ENCODE measurements at places on chromosomes 11 and 22.

DNA sequence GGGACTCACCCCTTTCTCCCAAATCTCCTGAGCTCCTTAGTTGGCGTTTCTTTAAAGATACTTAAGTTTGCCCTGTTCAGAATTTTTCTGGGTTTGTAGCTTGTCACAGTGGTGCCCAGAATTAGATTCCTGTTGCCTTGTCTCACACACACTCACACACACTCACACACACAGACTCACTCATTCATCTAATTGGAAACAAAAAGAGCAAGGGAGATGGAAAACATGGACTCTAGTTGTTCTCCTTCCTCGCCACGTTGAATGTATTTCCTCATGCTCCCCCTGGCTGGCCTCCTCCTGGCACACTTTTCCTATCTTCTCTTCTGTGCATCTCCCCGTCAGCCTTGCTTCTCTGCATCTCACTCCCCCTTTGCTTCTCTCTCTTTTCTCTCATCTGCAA lies 752.3 kb downstream of the NTM start:
- no peak for DNase-seq

DNA sequence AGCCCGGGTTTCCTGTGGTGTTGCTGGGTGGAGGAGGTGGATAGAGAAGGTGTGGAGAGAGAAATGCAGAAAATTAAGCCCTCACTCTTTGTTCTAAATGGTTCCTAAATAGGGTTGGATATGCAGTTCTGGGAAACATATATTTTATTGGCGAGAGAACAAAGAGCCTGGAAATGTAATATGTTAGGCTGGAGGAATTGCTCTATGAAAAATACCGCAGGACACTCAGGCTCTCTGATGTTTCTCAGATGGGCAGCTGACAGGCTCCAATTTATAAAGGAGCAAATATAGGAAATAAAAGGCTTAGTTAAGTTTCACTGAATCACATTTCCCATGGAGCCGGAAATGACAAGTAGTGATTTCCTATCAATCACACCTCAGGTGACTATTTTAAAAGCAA lies 428.0 kb downstream of the TMEM135 start:
- DNase-seq = no peak

GRCh38 chr22:31637891-31638618 lies 24.0 kb downstream of the PISD start:
- no peak for DNase-seq

DNA sequence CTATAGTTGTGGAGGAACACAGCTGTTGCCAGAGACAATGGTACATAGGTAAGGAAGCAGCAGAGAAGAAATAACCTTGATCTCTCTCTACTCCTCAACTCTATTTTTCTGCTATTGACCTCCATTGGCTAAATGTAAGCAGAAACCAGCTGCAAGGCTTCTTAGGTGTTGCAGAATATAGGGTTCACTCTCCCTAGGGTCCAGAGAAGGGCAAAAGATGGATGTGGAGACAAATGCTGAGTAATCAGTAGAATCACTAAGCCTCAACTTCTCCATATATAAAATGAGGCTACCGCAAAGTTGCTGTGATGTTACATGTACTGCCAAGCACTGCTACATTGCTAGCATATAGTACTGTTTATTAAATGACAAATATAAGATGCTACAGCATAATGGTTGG lies 120.6 kb downstream of the PDE3B start:
- DNase-seq = no peak

GRCh38 chr11:130817330-130817944 lies 98.8 kb downstream of the SNX19 start:
- peak; percentile 80 for DNase-seq

DNA sequence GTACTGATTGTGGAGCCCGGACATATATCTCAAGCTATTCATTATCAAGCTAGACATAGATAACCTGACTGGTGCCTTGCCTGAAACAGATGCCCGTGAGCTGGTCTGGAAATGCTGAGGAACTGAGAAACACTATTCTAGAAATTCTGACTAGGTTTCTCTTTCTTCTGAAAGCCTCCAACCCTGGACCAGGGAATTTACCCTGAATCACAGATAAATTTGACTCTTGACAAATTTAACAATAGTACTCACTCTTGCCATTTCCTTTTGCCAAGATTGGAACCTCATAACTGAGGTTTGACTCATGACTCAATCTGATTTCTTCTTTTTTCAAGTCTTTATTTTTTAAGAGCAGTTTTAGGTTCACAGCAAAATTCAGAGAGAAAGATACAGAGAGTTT lies 189.6 kb upstream of the SYN3 start:
- no peak for DNase-seq

DNA sequence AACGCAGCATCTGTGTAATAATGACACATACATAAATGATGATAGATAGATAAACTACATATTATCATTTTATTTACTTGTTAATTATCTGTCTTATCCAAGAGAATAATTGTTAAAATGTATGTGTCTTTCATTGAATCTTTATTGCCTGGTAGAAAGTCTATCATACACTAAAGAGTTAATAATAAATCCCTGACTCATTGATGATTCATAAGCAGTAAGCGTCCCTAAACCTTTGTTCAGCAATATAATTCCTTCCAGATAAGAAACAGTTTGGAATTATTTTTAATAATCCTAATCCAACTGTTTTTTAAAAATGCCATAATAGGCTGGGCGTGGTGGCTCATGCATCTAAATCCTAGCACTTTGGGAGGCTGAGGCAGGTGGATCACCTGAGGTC lies 655.6 kb upstream of the CNTN5 start:
- no peak for DNase-seq

DNA sequence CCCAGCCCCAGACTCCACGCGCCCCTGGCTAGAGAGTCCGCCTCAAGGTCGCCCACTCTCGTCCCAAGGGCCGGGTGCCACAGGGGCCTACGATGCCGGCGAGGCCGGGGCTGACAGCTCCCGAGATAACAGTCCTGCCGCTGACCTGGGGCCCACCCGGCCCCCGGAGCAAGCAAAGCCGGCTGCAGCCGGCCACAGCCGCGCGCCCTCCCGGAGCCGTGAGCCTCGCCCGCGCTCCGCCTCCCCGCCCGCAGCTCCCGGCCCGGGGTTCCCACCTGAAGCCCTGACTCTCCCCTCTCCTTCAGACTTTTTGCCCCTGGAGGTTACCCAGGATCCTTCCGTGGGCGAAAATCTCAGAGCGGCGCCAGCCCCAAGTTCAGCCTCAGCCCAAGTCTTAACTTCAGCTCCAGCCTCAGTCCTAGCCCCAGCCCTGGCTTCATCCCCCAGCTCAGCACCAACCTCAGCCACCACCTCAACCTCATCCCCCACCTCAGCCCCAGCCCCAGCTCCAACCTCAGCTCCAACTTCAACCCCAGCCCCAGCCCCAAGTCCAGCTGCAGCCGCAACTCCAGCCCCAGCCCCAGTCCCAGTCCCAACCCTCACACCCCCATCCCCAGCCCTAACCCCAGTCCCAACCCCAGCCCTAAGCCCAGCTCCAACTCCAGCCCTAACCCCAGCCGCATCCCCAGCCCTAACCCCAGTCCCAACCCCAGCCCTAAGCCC lies 1.7 kb downstream of the KLHDC7B start:
- no peak for DNase-seq

DNA sequence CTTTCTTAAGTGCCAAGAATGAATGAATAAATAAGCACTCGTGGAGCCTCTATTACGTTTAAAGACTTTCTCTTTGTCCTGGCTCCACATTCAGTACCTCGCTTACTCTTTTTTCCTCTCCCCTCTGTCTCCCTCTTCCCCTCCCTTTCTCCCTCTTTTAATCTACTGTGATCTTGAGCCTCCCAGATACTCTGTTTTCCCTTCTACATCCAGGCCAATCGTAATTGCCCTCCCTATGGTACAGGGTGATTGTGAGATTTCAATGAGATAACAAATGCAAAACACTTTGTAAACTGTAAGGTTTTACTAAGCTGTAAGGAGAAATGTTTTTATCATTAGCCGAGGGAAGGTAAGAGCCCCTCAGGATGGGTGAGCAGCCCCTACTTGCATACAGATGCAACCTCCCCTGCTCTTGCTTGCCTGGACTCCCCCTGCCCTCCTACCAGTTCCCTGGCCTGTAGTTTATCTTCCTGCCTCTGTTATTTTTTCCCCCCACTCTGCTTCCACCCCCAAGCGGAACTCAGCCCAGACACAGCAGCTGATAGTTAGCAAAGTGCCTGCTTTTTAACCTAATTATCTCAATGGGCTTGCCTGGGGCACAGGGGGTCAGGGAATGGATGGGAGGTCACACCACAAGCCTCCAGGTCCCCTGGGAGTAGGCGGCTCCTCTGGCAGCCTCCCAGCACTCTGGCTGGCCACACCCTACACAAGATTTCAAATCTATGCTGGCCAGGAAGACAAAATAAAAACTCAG lies 76.9 kb upstream of the CADM1 start:
- no peak for DNase-seq

- DNase-seq = peak; percentile 45
Measured at GRCh38 chr11:64148226-64148916, 17.5 kb downstream of the MACROD1 start.

GRCh38 chr11:117900121-117900648 lies 23.7 kb upstream of the FXYD6 start:
- no peak for DNase-seq

DNA sequence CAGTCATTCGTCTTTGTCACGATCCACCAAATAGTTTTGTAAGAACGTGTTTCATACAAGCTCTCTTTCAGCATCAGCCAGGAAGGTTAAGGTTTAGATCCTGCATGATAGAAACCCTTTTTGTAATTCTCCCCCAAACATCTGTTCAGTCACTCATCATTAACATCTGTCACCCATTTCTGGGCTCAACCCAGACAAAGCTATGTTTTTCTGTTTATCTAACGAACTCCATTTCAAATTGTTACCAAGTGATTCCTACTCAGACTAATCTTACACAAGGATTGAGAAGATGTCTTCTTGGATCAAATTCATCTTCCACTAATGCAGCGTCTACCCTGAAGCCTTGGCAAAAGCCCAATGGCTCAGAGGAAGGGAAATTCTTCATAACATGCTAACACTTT lies 58.8 kb downstream of the FZD4 start:
- DNase-seq = peak; percentile 41

- DNase-seq = no peak
Measured at GRCh38 chr11:12797996-12798395, 123.8 kb downstream of the TEAD1 start.

DNA sequence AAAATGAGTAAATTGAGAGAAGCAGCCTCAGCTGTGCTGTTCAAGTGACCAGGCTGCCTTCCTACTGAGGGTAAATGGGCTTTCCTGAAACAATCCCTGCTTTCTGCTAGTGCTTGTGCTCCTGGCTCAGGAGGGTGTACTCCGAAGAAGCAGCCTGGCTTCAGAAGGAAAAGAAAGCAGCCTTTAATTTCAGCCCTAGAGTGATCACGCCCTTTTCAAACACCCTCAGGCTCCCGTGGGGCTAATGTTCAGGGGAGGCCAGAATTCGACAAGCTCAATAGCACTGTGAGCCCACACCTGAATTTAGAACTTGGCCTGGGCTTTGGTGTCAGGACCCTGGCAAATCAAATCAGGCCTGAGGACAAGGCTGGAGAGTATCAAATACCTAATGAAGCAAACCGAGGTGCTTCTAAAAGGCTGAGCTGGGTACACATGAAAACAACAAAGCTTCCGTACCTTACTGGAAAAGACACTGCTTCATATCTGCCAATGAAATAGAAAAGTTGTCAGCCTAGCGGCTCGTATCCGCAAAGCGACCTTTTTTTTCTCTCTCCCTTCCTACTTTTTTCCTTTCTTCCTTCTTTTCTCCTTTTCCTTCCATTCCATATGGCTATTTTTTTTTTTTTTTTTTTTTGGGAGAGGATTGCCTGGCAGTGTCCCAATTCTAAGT lies 387.8 kb downstream of the SOX6 start:
- DNase-seq = no peak

- DNase-seq = no peak
Measured at GRCh38 chr11:72227316-72228228, 3.0 kb downstream of the INPPL1 start.

- peak; percentile 1 for DNase-seq
Measured at GRCh38 chr11:5476186-5476819, 12.2 kb upstream of the OR52D1 start.

GRCh38 chr22:37887584-37888378 lies 18.3 kb upstream of the MICALL1 start:
- no peak for DNase-seq

DNA sequence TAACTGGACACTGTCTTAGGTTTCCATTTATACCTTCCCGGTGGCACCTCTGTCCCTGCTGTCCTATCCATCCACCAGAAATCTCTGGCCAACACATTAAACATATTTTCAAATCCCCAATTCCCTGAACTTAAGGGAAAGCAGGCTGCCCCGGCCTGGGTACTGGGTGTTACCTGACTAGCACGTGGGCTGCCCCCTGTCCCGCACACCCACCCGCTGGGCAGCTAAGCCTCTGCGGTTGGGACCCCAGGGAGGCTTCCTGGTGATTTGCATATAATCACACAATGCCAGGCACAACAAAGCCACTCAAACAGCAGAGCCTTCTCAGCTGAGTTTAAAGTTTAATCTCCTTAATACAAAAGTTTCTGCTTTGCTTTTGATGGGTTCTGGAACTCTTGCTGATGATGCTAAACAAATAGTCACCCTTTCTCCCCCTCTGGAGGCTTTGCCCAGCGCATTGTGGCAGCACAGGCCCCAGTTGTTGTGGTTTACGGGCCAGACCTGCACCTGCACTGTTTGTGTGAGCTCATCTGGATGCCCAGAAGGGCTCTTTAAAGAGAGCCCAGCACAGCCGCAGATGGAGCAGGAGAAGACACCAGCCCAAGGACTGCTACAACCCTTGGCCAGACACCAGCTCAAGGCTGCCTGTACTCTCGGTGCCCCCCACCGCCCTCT lies 59.9 kb upstream of the POU2AF1 start:
- no peak for DNase-seq

GRCh38 chr11:132640952-132641351 lies 891.3 kb downstream of the OPCML start:
- DNase-seq = no peak

GRCh38 chr22:45426387-45426786 lies 12.9 kb downstream of the RIBC2 start:
- DNase-seq = no peak
